ENCODE measurements at places on chromosomes 12 and 14.

GRCh38 chr12:88052686-88053085, 23.5 kb upstream of the C12orf50 start:
- DNase-seq = no peak

- no peak for DNase-seq
Observed at GRCh38 chr12:43347026-43347425, 205.0 kb downstream of the ADAMTS20 start.

DNA sequence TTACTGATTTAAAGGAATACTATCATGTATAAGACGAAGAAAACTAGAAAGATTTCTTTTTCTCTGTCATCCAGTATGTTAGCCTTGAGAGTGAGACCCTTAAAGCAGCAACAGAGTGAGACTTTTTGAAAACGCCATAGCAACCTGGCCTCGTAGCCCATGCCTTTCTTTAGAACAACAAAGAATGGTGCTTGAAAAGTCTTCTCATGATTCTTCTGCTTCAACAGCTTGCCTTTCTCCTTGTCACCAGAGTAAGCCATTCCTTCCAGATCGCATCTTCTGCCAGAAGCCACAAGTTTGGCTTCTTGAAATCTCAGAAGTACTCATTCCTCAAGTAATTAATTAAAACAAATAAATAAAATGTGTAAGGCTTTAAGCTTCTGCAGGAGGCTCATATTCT, 109.3 kb downstream of the PDE3A start:
- no peak for DNase-seq

DNA sequence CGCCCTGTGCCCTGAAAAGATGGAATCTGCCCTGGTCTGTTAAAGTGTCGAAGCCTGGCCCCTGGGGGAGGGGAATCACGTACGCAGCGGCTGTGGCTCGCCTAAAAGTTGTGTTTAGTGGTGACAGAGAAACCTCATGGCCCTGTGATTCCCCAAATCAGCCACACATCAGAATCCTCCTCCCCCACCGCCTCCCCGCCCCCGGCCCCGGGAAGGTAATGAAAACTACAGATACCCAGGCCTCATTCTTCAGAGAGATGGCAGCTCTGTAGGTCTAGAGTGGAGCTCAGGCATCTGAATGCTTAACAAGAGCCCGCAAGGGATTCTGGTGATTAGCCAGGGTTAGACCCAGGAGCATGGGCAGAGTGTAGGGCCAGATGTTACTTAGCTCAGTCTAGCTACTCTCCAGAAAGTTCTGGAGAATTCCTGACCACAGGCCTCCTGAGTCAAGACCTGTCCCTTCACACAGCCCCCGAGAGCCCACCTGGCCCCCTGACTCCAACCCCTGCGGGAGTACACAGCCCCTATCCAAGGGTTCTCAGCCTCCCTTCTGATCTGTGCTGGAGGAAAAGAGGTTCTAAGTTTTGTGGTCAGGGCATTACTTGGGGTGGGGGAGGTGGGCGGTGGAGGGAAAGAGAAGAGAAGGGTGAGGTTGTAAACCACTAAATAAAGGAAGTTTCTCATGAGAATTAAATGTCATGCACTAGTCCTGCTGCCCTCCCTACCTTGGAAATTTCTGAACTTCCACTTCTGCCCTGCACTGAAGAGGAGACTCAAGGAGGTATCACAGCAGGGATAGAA, 114.8 kb downstream of the PLXNC1 start:
- peak; percentile 20 for DNase-seq

- DNase-seq = no peak
Observed at GRCh38 chr14:63032641-63033040, 12.6 kb downstream of the KCNH5 start.
